Frontal cortex (tissue), 4 donors: ENCODE measurements at places on chromosomes 13 and 19. TPM values are rescaled to one million over a fixed set of nuclear protein-coding genes. Genes with fewer than 3 reads are reported as not detected.

ZNF560 gene
- total RNA-seq, result 0.41 TPM

S1PR4 gene
- total RNA-seq, result 0.41 TPM

ANGPTL4 gene
- 0.82 TPM for total RNA-seq

IFNL1 gene
- not detected for total RNA-seq

ZNF723 gene
- not detected for total RNA-seq

LHB gene
- total RNA-seq, result not detected

ZNF568 gene
- 49.7 TPM for total RNA-seq

ILF3 gene
- total RNA-seq, result 132 TPM

FCGBP gene
- total RNA-seq, result 0.82 TPM

ETV2 gene
- 0.82 TPM for total RNA-seq

KLK15 gene
- total RNA-seq, result not detected

ZNF534 gene
- total RNA-seq, result 3.3 TPM

ZNF543 gene
- total RNA-seq, result 34.2 TPM

GRIN3B gene
- under 0.01 TPM for total RNA-seq

SLC7A10 gene
- 0.41 TPM for total RNA-seq

MAP4K1 gene
- 1.2 TPM for total RNA-seq

HTR2A gene
- 13.0 TPM for total RNA-seq

OSCAR gene
- not detected for total RNA-seq

CLIP3 gene
- 24.9 TPM for total RNA-seq

ZNF667 gene
- 28.5 TPM for total RNA-seq

FGF9 gene
- total RNA-seq, result 12.2 TPM

LACC1 gene
- 9.4 TPM for total RNA-seq

NPHS1 gene
- total RNA-seq, result 1.2 TPM

CD70 gene
- not detected for total RNA-seq

KLK14 gene
- total RNA-seq, result not detected

AKAP8L gene
- total RNA-seq, result 65.2 TPM

ZNF100 gene
- total RNA-seq, result 13.0 TPM

CCNA1 gene
- total RNA-seq, result 10.2 TPM
